ENCODE measurements at places on chromosomes 1 and 21.

DNA sequence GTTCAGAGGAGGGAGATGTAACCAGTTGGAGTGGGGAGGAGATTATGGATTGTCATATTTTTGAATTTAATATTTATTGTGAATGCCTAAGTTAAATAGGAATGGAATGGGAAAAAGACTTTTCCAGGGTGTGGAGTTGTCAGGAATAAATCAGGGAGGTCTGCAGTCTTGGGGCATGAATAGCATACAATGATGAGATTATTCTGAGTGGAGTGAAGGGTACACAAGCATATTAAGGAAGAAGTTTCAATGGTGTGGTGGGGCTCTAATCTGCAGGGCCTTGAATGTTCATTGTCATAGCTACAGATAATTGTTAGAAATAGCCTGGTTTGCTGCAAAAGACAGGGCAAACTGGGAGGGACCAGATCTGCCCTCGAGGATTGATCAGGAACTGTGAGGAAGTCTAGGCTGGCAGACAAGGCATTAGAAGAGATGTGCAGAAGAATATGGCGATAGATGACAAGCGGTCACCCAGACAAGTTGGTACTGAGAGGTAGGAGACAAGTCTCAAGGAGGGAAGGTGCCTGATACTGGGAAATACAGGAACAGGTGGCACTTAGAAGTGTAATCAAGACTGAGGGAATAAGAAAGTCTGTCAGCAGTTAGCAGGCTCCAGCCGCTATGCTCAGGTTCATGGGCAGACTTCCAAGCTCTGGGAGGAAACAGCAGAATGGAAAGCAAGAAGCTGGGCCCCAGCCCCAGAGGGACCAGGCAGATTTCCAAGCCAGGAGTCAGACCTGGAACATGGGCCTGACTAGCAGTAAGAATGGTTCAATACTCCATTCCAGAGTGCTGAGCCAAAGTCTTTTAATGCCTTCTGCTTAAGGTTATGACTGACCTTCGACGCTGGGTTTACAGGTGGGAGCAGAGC lies 20.9 kb upstream of the RGL1 start:
- DNase-seq, result no peak

DNA sequence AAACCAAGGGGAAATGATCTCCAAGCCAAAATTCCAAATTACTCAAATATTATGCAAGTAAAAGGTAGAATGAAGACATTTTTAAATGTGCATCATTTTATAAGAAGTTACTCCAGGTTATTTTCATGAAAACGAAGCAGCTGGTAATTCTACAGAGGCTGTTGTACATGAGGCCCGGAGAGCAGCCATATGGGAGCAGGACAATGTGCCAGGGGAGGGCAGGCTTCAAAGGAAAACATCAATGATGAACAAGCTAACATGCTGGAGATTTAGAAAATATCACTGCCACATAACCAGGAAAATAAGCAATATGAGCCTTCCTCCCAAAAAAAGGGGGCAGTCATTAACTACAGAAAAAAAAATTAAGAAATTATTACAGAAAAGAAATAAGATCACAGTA lies 109.1 kb downstream of the TIAM1 start:
- no peak for DNase-seq

GRCh38 chr1:17356387-17357026 lies 15.5 kb upstream of the PADI6 start:
- DNase-seq, result no peak

DNA sequence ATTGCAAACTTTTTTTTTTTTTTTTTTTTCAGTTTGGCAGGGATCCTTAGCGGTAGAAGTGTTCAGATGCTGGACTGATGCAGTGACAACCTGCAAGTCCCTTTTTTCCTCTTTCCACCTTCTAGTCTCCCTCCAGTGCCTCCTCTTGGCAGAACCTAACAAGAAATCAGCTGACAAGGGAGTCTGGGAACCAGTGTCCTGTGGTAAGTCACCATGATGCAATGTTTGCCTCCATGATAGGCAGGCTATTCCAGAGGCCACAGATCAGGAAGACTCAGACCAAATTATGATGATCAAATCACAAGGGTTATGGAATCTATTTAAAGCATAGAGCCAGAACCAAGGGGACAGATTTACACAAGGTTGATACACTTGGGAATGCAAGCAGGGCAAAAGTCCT lies 3.0 kb upstream of the CD34 start:
- no peak for DNase-seq

DNA sequence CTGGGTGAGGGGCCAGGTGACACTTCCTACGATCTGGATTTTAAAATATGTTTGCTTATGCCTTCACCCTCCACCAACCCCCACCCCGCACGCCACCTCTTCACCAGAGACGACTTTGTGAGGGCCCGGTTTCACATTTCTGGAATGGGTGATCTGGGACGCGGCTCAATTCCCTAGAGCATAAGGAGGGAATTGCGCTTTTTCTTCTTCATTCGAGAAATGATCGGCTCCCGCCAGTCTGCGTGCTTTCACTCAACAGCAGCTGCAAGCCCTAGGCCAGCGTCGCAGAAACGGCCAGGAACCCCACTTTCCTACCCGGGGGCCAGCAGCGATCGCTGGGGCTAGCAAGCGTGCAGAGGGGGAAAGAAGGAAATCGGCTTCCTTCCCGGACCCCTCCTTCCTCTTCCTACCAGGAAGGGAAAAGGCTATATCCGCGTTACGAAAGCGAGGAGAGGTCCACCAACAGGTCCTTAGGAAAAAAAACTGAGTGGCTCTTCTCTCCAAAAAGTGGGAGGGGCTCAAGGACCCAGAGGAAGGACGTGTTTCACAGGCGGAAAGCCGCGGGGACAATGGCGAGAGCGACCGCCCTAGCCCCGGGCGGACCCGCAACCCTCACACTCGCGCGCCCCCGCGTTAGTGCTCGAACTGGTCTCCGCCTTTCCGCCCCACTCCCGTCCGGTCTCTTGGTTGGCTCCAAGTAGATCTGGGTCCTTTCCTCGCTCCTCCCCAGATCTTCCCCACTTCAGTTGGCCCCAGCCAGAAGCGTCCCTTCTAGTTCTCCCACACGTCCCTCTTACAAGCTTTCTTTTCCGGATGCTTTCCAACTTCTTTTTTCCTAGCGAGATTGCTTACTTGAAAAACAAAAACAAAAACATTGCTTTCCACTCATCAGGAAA lies 1.1 kb upstream of the ADAMTS1 start:
- no peak for DNase-seq

- DNase-seq, result peak; percentile 14
These were observed 1.3 kb downstream of the PCNT start for GRCh38 chr21:46325073-46325912.

DNA sequence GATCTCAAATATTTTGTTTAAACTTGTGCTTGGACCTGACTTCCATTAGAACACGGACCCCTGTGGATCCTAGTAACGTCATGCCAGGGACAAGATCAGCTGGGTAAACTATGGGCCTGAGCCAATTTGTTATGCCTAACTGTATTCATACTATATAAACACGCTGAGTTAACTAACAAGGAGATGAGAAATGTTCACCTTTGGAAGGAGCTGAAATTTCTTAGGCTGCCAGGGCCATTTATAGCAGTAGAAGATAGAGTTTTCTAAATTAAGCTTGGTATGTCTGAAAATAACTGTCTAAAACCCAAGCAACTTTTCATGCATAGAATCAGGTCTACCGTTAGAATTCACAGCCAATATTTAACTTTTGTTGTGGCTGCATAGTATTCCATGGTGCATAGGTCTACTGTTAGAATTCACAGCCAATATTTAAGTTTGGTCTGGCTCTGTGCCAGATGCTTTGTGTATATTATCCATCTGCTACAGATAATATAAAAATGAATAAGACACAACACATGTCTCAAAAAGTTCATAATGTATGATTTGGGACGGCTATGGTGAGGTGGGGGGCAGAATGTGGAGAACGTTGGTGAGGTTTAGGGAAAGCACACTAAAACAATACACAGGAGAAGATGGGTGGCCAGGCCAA lies 61.5 kb downstream of the NMNAT2 start:
- DNase-seq, result no peak

- DNase-seq, result no peak
These were observed 9.1 kb downstream of the MACF1 start for GRCh38 chr1:39213511-39214002.

DNA sequence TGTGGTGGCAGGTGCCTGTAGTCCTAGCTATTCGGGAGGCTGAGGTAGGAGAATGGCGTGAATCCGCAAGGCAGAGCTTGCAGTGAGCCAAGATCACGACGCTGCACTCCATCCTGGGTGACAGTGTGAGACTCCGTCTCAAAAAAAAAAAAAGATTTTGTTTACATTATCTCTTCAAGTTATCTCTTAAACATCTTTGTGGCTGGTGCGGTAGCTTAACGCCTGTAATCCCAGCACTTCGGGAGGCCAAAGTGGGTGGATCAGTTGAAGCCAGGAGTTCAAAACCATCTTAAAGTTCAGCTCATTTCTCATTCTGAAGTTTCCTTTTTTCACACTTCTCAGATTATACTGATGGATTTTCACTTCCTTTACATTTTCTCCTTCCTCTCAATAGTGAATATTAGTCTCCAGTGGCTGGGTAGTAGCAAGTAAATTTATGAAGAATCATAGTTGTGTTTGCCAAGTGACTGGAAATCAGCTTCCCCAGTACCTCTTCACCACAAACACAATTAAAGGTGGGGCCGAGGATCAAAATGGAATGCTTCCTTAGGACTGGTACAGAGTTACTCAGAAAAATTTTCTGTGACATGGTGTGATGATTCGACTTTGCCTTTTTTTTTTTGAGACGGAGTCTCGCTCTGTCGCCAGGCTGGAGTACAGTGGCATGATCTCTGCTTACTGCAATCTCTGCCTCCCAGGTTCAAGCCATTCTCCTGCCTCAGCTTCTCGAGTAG lies 13.8 kb downstream of the PIP5K1A start:
- no peak for DNase-seq

- DNase-seq, result no peak
These were observed 63.5 kb upstream of the C1orf174 start for GRCh38 chr1:3963554-3963953.

GRCh38 chr1:164779376-164779775 lies 220.4 kb downstream of the PBX1 start:
- no peak for DNase-seq

- DNase-seq, result no peak
These were observed 17.8 kb downstream of the C1orf198 start for GRCh38 chr1:230850547-230850946.

GRCh38 chr1:192878249-192878648 lies 69.4 kb downstream of the RGS2 start:
- no peak for DNase-seq

DNA sequence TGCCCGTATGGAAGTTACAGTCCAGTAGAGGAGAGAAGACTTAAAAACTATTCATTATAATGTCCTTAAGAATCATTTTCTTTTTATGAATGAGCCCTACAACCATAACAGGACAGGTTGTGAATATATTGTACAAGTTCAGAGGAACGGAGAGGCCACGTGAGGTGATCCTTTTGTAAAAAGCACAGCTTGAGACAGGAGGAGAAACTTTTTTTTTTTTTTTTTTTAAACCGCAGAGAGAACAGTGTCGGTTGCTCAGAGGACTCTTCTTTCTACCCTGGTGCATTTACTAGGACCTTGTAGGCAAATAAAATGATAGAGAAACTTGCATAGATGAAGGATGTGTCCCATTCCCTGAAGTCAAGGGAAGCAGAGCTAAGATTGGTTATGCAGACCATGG lies 32.1 kb downstream of the DYRK1A start:
- no peak for DNase-seq

GRCh38 chr1:201660931-201661822 lies 122.2 kb downstream of the NAV1 start:
- no peak for DNase-seq

- no peak for DNase-seq
These were observed at the start of gene ADORA1 for GRCh38 chr1:203127666-203128430. ADORA1 (plus strand) TSS chr1:203127726; CDS start chr1:203128842, 1,116 bp downstream.

- DNase-seq, result no peak
These were observed 96.6 kb downstream of the SEC16B start for GRCh38 chr1:177873238-177873637.

GRCh38 chr1:17432412-17432811 lies 7.1 kb downstream of the RCC2 start:
- no peak for DNase-seq

DNA sequence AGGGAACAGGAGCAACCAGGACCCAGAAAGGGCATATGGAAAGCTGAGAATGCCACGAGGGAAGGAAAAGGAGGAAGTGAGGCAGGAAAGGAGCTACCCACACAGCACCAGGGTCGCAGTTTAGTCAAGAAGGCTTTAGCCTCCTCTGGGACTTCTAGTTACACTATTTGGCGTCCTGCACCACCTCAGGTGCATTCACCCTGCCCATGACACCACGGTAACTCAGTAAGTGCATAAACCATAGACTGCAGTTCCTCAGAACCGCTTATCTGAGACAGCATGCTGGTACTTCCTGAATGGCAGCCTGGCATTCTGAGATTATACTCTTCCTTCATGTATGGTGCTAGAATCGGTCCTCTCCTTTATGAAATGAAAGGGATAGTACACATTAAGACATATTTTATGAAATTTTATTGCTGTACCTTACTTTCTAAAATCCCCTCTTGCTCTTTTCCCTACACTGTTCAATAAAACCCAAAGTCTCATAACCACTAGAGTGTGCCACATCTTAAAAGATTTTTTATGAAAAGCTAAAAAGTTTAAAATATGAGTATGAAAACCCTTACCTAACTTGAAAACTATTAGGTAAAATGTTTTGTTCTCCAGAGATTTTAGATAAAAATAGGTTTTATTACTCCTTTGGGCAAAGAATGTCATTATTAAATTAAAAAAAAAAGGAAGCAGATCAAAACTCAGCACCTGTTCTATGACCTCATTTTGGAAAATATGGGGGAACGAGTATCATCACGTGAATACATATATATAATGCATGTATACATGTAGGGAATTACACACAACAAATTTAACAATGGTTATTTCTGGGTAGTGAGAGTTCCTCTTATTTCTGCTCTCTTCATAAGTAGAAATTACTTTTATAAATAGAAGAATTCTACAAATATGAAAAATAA lies 67.3 kb downstream of the VAV3 start:
- DNase-seq, result no peak

DNA sequence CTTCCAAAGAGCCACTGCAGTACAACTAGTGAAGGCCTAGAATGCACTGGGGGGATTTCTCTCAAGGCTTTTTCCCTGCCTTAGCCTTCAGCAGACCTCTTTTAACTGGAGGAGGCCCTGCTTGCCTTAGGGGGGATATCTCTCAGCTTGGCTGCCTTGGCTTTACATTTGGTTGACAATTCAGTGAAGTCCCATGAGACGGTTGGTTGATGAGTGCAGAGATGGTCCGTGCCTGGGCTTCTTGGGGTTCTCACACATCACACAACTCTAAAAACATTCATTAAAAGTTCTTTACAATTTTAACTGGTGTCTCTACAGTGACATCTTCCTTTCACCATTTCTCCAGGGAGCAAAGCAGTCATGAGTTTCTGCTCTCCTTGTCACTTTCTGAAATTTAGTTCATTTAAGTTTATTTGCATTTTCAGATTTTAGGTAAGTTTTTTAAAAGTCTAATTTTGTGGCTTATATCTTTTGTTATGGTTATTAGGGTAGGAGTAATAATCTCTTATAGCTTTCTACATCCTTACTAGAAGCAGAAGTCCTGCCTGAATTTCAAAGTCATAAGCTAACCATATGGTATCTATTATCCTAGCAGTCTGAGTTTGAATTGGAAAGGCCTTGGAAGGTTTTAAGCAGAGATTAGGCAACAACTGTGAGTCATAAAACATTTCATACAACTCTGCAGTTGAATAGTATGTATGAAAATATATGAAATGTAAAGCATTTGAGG lies 487.6 kb downstream of the DPYD start:
- DNase-seq, result no peak
